ENCODE measurements at places on chromosomes 3 and 15.

GRCh38 chr15:80977627-80978036 is 12.0 kb downstream of the MESD start:
- DNase-seq = peak; percentile 51

- DNase-seq = no peak
Measured at GRCh38 chr3:42970976-42971772, 7.9 kb upstream of the GASK1A start.

DNA sequence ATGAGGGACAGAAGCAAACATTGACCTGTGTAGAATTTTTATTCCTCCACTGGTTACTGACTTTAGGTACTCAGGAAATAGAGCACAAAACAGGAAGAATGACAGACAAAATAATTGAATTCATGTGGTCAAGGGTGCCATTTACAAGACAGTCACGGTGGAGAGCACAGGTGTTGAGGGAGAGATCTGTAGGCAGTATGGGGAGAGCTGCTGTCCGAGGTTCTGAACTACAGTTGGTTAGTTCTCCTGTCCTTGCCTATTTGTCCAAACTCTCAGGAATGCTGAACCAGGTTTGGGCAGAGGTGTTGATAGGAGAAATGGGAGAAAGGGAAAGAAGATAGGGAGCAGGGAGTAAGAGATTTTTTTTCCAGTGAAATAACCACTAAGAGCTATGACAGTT is 178.5 kb upstream of the ZBTB20 start:
- peak; percentile 43 for DNase-seq

DNA sequence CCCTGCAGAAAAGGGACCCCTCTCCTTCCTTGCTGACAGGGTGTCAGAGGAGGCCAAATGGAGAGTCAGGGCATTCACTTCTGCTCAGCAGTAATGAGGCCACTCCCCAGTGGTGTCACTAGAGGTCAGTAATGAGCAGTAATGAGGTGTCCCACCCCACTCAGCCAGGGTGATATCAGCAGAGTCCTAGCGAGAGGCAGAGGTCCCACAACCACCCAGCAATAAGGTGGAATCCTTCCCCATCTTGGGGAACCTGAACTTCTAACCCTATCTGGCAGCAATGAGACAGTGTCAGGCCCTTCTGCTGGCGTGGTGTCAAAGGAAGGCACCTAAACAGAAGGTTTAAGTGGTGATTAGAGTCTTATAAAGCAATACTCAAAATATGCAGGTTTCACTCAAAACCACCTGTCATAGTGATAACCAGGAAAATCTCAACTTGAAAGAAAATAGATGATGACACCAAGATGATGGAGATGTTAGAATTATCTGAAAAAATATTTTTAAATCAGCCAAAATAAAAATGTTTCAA is 12.9 kb downstream of the OCA2 start:
- DNase-seq = peak; percentile 66

- no peak for DNase-seq
Measured at GRCh38 chr15:35689266-35689665, 143.3 kb upstream of the DPH6 start.

- no peak for DNase-seq
Measured at GRCh38 chr15:41544650-41545015, 576 bp upstream of the RPAP1 start.

GRCh38 chr3:66115858-66116654 is 77.3 kb upstream of the MAGI1 start:
- peak; percentile 92 for DNase-seq

- DNase-seq = no peak
Measured at GRCh38 chr3:189624130-189624529, 7.1 kb upstream of the TP63 start.

- DNase-seq = no peak
Measured at GRCh38 chr3:121878411-121878810, 15.8 kb upstream of the SLC15A2 start.

Data from mesenchymal stem cell (in vitro differentiated cells and primary cell).